ENCODE measurements at places on chromosomes 5 and 9. TPM values are rescaled to one million over a fixed set of nuclear protein-coding genes. Genes with fewer than 3 reads are reported as not detected.
A peak's percentile ranks its signal among the peaks of the same experiment; 100 is the strongest.

DNA sequence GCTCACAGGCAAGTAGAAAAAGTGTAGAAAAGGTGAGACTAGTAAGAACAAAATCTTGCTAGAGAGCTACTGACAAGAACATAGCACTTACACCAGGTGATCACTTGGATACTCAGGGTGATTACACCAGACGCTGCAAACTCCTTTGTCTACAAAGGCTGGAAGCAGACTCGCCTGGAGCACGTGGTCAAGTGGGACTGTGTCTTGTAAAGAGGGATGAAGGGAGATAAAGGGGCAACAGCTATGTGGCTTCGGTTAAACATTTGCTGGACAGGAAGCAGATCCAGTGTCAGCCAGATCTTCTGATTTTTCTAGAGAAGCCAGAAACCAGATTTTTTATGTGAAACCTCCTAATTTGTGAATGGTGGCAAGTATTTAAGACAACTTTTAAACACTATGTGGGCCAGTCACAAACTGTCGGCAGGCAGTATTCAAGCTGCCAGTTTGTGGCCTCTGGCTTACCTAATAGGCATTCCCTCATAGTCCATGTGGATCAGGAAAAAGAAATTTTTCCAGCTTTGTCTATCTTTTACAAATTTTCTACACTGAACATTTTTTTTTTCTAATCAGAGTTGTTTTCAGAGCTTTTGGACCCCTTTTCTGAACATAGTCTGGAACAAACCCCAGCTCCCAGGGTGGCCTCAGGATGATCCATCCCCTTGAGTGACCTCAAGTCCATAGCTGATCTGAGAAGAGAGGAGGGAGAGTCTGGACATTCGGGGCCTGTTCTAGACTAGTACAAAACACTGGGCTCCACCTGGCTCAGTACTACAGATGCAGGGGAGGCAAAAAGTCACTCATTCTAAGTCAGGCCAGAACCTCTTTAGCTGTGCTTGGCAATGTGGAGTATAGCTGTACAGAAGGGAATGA is 262.9 kb downstream of the ARRDC3 start:
- no peak for DNase-seq

HMCN2 gene
- total RNA-seq: not detected

DNA sequence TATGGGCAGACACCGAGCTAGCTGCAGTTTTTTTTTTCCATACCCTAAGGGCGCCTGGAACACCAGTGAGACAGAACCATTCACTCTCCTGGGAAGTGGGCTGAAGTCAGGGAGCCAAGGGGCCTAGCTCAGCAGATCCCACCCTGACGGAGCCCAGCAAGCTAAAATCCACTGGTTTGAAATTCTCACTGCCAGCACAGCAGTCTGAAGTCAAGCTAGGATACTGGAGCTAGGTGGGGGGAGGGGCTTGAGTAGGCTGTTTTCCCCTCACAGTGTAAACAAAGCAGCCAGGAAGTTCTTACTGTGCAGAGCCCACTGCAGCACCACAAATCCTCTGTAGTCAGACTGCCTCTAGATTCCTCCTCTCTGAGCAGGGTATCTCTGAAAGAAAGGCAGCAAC is 151.7 kb upstream of the HCN1 start:
- no peak for DNase-seq

GRCh38 chr5:176739461-176740051 is 70.8 kb upstream of the UNC5A start:
- peak; percentile 4 for DNase-seq

- DNase-seq: no peak
Measured at GRCh38 chr5:129447968-129448367, 12.1 kb upstream of the ADAMTS19 start.

TSSK1B gene
- total RNA-seq: not detected

GRCh38 chr5:73605223-73606087 is 20.5 kb upstream of the ARHGEF28 start:
- DNase-seq: no peak

GRCh38 chr5:159978358-159978757 is 30.6 kb upstream of the TTC1 start:
- DNase-seq: no peak

SLC46A2 gene
- total RNA-seq: 0.64 TPM

GRCh38 chr9:125372441-125373226 is 111.0 kb downstream of the GAPVD1 start:
- no peak for DNase-seq

C9orf50 gene
- total RNA-seq: not detected

C9orf153 gene
- not detected for total RNA-seq

GRCh38 chr9:95461448-95462248 is 55.1 kb downstream of the PTCH1 start:
- DNase-seq: no peak

GRCh38 chr5:159471904-159472303 is 141.6 kb upstream of the IL12B start:
- DNase-seq: no peak

DNA sequence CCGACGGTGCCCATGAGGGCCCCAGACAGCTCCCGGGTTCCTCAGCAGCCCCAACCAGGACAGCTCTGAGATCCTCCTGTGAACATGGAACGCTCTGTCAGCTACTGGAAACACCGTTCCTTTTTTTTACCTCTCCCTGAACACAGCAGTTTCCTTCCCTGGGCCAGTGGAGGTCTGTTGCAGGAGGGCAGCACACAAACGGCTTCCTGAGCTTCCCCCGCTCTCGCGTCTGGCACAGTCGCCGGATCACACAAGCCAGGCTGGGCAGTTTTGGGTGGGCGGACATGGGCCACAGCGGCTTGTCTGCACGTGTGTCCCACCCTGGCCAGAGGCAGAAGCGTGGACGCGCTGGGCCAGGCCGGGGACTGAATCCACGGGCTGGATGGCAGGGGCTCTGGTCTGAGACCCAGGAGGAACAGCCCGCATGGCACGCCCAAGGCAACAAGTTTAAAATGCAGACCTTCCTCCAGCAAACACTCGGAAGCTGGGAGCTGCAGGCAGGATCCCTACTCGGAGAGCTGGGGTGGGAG is 106.8 kb upstream of the SARDH start:
- no peak for DNase-seq

DNA sequence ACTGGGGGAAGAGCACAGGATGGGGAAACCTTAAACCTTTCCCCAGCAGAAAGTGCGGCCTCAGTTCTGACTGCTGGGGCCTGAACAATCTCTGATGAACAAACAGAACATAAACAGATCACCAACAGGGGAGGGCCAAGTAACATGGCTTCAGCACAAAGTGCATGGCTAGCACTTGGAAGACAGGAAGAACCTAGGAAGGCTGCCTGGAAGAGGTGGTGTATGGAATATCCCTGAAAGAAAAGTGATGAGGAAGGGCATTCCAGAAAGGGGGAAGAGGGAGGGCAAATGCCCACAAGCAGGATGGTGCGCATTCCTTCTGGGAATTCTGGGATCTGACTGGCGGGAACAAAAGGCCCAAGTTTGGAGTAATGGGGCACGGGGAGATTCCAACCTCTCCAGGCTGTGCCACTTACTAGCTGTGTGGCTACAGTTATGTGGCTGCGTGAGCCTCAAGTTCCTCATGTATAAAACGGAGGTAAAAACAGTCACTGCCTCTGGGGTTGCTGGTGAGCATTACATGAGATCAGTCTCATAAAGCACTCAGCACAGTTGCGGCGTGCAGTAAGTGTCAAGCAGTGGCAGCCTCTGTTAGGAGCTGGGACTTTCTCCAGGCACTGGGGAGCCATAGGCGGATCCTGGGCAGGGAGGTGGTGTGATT is 1.6 kb downstream of the PDGFRB start:
- DNase-seq: no peak

KIF24 gene
- total RNA-seq: 0.50 TPM

- peak; percentile 30 for DNase-seq
Measured at GRCh38 chr5:35003018-35003957, 44.5 kb downstream of the AGXT2 start.

DNA sequence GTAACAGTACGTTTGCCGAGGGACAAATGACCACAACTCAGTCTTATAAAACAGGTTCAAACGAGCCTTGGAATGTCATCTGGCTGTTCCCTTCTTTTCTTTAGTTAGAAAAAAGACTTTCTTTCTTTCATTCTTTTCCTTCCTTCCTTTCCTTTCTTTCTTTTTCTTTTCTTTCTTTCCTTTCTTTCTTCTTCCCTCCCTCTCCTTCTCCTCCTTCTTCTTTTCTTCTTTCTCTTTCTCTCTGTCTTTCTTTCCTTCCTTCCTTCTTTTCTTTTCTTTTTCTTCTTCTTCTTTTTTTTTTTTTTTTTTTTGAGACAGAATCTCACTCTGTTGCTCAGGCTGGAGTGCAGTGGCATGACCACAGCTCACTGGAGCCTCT is 9.7 kb upstream of the LAMC3 start:
- no peak for DNase-seq

DNA sequence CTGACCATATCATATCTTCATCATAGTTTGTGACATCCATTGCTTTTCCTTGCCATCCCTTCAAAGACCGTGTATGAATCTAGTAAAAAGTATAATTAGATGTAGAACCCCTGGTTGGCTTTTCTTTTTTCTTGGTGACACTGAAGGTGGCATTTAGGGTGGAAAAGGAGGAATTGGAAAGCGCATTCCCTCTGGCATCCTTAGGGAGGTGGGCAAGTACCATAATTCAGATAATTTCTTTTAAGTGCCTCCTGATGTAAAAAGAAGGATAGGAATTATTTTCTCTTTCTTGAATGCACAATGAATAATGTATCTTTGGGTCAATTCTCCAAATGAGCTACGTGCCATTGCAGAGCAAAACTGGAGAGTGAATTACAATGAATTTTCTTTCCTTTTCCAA is 73.2 kb upstream of the SMARCA2 start:
- DNase-seq: peak; percentile 19

GRCh38 chr5:118310401-118310800 is 677.9 kb downstream of the DTWD2 start:
- no peak for DNase-seq

GRCh38 chr5:8123559-8123958 is 254.6 kb downstream of the MTRR start:
- DNase-seq: no peak

GRCh38 chr5:58875599-58875998 is 292.7 kb downstream of the RAB3C start:
- DNase-seq: no peak

ANKDD1B gene
- total RNA-seq: 0.66 TPM

GRCh38 chr5:17398431-17398830 is 99.6 kb upstream of the TAF11L2 start:
- no peak for DNase-seq

GRCh38 chr5:74766418-74766848 is 484 bp downstream of the GFM2 start:
- DNase-seq: no peak

CDH6 gene
- not detected for total RNA-seq

- DNase-seq: no peak
Measured at GRCh38 chr5:142642427-142642826, 43.5 kb downstream of the FGF1 start.

DNA sequence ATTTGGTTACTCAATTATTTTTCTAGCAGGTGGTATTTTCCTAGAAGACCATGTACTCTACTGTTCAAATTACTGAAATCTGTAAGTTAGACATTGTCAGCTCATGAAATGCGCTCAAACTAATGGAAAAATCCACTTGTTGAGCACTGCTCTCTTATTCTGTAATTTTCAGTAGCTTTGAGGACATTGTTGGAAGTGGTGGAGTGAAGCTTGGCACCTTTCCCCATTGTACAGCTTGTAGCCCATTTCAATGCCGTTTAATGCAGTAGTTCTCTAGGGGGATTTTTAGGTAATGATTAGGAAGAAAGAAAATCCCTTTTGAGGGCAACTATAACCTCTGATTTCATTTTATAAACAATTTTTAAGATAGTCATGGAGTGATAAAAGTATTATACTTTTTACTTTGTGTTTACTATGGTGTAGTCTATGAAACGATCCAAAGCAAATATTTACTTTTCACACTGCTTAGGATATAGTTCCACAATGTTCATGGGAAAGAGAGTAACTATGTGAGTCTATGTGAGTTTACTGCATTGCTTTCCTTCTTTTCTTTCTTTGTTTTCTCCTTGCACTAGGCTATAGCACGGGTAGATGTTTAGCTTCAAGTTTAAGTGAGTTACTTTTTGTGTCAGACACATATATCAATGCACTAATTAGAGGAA is 165.8 kb upstream of the ANKH start:
- DNase-seq: no peak

- no peak for DNase-seq
Measured at GRCh38 chr9:125437771-125438221, 176.2 kb downstream of the GAPVD1 start.

MAP1B gene
- total RNA-seq: 0.07 TPM

DNA sequence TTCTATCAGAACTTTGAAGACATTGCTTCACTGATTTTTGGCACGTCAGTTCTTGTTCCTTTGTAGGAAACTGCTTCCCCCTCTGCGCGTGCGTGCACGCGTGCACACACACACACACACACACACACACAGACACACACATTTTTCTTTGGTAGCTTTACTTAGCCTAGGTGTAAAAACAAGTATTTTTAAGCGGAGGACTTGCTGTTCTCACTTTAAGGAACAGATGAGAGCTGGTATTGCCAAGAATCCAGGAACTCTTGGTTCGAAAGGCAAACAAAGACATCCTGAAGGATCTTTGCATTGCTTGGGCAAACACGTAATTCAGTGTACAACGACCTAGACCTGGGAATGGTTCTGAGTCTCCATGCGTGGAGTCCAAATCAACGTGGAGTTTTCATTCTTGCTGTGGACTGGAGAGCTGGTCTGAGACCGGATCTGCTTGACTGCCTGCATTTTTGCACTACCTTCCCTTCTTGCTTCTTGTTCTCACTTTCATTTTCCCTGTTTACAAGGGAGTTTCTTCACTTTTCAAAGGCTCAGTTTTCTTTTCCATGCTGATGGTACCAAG is 8.2 kb downstream of the TMEM268 start:
- DNase-seq: peak; percentile 36
